ENCODE measurements at places on chromosomes 11 and 22. TPM values are rescaled to one million over a fixed set of nuclear protein-coding genes. Genes with fewer than 3 reads are reported as not detected.

- DNase-seq = peak; percentile 65
Measured at GRCh38 chr22:49724030-49724892, 103.4 kb downstream of the BRD1 start.

DDI1 gene
- not detected for total RNA-seq

DNA sequence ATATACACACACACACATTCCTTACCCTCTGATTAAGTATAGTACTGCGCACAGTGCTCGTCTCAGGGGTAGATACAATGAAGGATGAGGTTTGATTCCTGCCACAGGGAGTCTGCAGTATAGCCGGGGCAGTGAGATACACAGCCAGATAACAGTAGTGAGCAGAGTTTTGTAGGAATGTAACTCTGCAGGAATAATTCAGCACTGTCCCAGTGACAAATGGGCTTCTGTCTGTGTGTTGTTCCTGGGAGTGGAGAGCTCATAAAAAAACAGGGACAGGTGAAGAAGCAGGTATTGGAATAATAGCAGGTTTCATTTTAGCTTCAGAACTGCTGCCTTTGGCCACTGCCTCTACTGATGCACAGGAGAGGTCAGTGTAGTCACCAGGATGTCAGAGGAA lies 85.3 kb upstream of the OR9Q1 start:
- no peak for DNase-seq

GRCh38 chr22:17915188-17915587 lies 109.2 kb downstream of the MICAL3 start:
- no peak for DNase-seq

GRCh38 chr22:38863531-38864131 lies 8.4 kb downstream of the CBX6 start:
- DNase-seq = peak; percentile 60

DNA sequence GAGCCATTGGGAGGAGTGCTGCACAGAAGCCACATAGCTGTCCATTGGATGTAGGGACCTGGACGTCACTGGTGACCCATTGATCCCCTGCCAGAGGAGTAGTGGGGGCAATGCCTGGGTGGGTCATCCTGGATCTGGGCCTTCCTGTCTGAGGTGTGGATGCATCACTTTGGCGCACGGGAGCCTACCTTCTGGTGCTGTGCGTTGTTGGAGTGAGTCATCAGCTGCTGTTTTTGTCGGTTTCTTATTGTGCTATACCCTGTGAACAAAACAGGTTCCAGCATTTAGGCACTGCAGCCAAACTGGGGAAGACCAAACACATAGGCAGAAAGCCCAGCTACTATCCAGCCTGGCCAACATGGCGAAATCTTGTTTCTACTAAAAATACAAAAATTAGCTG lies 3.2 kb downstream of the TAF6L start:
- DNase-seq = no peak

GRCh38 chr11:122797651-122798050 lies 40.6 kb upstream of the CRTAM start:
- DNase-seq = no peak

APOBEC3C gene
- 25.3 TPM for total RNA-seq

DGCR8 gene
- 35.5 TPM for total RNA-seq

SCGB1A1 gene
- 5.4 TPM for total RNA-seq

DNA sequence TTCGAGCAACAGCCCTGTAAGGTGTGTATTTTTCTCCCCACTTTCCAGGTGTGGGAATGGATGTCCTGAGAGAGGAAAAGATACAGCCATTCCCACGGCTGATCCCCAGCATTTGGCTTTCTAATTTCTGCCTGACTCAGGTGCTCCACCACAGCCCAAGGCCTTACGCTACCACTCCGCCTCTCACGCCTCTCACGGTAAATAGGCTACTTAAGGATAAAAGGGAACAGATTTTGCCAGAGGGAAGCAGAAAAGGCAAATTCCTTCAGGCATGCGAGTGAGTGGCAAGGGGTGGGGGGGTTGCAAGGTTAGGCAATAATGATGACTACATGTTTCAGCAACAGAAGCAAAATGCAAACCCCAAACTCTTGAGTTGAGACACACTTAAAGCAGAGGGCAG lies 9.2 kb downstream of the PVALB start:
- no peak for DNase-seq

DNA sequence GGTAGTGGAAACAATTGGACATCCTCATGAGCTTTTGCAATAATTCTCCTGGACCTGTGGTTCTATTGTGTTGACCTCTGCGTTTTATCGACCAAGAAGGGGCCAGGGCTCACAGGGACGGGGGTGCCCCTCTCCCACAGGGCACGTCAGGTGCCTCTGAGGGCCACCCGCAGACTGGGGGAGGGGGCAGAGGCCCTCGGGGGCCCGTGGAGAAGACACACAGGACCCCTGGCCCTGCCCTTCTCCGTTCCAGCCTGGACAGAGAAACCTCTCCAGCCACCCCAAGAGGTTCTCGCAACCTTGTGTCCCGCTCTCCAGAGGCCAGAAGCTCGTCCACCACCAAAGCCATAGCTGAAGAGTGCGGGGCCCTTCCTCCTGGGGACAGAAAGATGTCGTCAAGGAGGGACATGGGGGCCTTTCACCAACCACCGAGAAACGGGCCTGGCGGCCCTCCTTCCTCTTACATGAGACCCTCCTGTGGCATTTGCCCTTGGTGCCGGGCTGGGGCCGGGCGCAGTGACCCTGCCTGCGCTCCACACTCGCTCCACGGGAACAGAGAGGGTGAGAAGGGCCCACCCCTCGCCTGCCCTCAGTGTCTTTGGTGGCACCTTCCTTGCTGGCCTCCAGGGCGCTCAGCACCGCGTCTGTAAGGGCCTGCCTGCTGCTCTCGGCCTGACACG lies 57.3 kb downstream of the GRAMD4 start:
- no peak for DNase-seq

- DNase-seq = peak; percentile 83
Measured at GRCh38 chr22:41532908-41533825, 11.1 kb downstream of the POLR3H start.

Measured in upper lobe of right lung (tissue), 1 donor.